Stimulated activated CD8-positive, alpha-beta memory T cell treated with anti-CD3 and anti-CD28 coated beads, Interleukin-2, amount 100 ng/mL, for 1 hour (primary cell): ENCODE measurements at places on chromosomes 6 and 20.
A peak's percentile ranks its signal among the peaks of the same experiment; 100 is the strongest.

- no peak for DNase-seq
Observed at GRCh38 chr6:125906158-125906998, 50.2 kb upstream of the HINT3 start.

GRCh38 chr20:37520419-37520955 is 563 bp upstream of the NNAT start:
- DNase-seq = no peak

- no peak for DNase-seq
Observed at GRCh38 chr6:2920671-2921112, 17.6 kb upstream of the SERPINB9 start.

DNA sequence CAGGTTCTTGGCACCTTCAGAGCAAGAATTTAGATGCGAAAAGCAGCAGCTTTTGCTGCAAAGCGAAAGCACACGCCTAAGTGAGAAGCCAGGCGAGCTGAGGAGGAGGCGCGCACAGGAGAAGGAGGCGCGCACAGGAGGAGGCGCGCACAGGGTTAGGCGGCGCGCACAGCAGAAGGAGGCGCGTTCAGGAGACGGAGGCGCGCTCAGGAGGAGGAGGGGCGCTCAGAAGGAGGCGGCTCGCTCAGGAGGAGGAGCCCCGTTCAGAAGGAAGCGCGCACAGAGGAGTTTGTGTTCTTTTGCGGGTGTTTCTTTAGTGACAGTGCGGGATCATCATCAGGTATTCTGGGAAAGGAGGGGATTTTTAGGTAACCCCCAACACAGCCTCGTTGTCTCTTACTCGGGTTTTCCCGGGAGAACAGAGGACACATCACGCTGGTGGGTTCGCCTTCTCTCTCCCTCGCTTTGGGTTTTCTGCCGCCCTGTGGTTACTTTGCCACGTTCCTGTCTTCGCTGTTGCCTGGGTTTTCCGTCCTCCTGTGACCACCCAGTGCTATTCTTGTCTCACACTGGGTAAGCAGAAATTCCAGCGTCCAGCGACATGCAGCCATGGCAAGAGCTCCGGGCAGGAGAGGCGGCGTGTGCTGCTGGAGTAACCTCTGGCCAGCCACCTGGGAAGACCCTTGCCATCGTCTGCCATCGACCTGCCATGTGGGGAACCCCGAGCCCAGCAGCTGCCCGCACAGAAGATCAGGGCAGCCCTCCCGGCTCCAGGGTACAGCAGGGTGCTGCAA is 47.0 kb downstream of the WDR27 start:
- peak; percentile 46 for DNase-seq

DNA sequence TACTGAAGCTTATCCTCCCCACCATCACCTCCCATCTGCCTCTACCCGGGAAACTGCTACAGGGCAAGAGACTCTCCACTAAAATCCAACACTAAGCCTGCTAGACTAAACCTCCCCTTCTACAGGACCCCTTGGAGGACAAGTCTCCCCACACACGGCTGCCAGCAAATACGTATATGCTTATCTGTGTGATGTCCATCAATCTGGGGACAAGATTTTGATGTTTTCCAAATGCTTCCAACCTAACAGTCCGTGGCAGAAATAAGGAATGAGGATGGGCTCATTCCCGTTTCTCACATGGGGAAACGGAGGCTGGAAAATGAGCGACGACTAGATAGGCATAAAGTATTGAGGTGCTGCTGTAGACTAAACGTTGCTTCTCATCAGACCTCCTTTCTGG is 1.8 kb downstream of the KCNK5 start:
- DNase-seq = no peak

- DNase-seq = no peak
Observed at GRCh38 chr6:131061041-131061750, 1.8 kb downstream of the EPB41L2 start.

DNA sequence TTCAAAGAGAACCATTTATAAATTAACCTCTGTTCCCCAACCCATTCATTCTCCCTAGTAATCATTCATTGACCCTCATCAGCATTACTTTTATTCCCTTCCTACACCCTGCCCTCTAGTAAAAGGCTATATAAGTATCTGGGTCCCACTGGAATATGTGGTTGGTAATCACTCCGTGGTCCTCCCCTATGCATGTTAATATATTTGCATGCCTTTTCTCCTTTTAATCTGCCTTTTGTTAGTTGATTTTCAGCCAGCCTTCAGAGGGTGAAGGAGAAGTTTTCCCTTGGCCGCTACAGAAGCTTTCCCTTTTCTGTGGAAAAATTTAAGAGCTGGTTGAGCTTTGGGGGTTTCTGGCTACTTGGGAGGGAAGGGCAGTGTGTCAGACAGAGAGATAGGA is 585.6 kb downstream of the UTRN start:
- no peak for DNase-seq

GRCh38 chr20:20731945-20732296 is 19.5 kb upstream of the RALGAPA2 start:
- no peak for DNase-seq

- DNase-seq = no peak
Observed at GRCh38 chr20:57388953-57389694, 2.1 kb upstream of the RBM38 start.

GRCh38 chr20:17859616-17860232 is 108.9 kb downstream of the SNX5 start:
- DNase-seq = peak; percentile 3

- DNase-seq = no peak
Observed at GRCh38 chr20:50328996-50329898, 138.6 kb downstream of the CEBPB start.

GRCh38 chr6:48996461-48997119 is 466.5 kb downstream of the MMUT start:
- DNase-seq = no peak

DNA sequence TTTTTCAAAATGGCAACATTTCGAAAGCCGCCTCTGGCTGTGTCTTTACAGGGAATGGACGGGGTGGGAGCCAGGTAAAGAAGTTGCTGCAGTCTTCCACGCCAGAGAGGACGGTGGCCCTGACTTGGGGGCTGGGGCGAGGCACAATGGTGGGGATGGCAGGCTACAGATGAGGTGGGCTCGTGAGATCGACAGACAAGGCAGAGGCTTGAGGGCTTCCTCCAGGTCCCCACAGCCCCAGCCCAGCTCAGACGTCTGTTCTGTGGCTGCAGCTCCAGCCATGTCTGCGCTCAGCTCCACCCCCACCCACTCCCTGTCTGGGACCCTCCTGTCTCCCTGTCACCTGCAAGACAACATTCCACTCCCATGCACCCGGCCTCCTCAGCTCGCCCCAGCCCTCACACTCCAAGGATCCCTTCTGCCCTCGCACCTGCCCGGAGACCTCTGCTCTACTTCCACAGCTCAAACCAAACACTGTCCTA is 7.4 kb upstream of the C20orf144 start:
- DNase-seq = no peak

GRCh38 chr6:78861509-78861908 is 5.8 kb upstream of the IRAK1BP1 start:
- DNase-seq = no peak

DNA sequence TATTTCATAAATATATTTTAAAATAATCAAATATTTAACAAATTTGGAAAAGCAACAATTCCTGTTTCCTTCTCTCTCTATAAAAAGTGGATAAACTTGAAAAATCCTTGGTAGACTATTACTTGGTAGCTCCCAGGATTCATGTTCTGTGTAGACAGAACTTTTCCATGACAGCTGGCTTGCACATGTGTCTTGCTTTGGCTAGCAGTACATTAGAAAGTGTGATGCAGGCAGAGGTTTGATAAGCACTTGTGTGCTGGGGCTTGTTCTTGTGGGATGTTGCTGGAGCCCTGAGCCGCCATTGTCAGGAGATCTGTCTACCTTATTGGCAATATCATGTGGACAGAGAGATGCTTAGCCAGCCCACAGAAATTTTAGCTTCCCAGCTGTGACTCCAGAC is 327.2 kb downstream of the CDKAL1 start:
- no peak for DNase-seq

- DNase-seq = no peak
Observed at GRCh38 chr6:15480525-15480924, 182.3 kb downstream of the DTNBP1 start.

- DNase-seq = no peak
Observed at GRCh38 chr20:46914789-46915379, 20.2 kb downstream of the EYA2 start.

DNA sequence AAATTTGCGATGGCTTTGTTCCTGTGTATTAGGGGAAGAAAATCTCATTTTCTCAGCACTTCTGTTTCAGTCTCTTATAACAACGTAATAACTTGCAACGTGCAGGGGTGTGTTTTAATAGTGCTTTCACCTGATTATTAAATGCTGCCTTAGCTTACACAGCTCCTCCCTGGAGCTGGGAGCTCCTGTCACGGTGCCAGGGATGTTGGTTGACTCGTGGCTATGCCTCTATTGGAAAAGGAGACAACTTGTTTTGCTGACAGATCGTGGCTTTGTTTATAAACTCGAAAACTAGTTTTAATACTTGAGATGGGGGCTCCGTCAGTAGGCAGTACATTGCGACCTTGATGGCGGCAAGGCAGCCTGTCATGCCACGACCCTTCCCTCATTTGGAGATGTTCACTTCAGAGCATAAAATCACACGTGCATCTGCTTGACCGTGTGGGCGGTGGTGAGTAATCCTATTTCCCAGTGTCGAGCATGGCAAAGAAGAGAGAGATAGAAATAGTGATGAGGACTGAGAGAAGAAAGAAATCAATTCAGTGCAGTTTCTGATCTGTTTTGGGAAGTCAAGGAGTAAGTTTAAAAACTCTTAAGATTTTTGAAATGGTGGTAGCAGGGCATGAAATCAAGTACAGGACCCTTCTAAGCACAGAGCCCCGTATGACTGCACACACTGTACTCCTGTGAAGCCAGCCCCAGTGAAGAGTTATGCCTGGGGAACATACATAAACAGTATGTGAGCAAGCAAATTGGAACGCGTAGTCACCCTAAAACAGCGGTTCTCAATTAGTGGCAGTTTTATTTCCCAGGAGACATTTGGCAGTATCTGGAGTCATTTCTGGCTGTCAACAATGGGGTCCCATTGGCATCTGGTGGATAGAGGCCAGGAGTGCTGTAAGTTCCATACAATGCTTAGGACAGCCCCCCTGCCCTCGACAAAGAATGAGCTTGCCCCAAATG is 147.2 kb downstream of the DOK5 start:
- DNase-seq = no peak

DNA sequence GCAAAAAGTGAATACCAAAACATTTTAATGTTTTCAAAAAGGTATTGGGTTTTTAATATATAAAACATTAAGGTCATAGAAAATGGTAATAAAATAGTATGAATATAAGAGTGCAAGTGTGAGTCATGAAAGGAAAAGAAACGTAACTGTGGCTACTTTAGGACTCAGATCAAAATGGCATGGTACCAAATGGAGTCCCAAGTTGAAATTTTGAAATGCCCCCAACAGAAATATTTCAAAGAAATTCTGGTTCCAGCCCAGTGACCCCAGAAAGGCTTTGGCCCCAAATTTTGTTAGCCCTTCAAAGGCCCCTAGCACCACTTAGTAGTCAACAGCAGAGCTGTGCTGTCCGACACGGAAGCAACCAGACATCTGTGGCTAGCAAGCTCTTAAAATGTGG is 6.0 kb downstream of the COL12A1 start:
- DNase-seq = no peak

- DNase-seq = no peak
Observed at GRCh38 chr6:139570166-139570565, 195.7 kb upstream of the CITED2 start.

DNA sequence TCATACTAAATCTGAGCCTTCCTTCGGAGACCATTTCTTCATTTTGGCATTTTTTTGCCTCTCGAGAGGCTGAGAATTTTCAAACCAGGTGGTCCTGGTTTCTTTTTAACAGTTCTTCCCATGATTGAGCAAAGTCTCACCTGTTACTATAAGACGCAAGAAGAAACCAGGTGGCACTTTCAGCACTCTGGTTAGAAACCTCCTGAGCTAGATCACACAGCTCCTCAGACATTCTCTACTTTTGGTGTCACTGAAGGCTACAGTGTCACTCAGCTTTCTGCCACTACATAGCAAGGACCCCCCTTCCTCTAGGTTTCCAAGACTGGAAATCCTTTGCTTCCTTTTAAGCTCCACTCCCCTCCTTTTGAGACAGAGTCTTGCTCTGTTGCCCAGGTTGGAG is 7.3 kb downstream of the IFNGR1 start:
- DNase-seq = no peak

GRCh38 chr20:40775561-40776146 is 86.6 kb upstream of the MAFB start:
- DNase-seq = no peak

DNA sequence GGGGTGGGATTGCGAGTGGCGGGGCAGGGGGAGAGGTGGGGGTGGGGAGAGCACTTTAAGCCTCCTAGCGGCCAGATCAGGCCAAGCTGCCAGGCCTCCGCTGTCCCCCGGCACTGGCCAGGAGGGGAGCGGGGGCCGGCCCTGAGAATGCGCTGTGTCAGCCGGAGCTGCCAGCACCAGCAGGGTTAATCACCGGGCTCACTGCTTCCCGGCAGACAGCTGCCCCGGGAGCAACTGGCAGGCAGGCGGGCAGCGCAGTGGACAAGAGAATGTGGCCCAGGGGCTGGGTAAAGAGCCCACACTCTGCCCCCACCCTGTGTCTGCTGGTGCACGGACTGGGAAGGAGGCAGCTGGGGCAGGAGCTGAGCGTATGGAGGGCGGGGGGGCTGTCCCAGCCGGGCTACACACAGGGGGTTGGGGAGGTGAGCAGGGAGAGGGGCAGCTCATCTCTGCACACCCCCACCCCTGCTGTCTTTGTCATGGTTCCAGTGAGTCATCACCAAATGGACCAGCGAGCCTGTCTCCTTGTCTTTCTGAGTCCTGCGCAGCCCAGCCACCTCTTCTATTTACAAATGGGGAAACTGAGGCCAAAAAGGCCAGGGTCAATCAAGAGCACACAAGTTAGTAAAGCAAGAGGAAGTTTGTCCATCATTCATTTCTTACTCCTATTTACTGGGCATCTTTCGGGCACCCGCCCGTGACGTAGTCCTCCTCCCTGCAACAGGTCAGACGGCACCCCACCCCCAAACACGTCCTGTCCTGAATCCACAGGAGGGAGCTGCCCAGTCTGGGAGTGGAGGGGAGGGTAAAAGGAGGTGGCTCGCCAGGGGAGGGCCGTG is 2.1 kb upstream of the LAMA5 start:
- DNase-seq = no peak

GRCh38 chr6:124283486-124283885 is 479.8 kb downstream of the NKAIN2 start:
- DNase-seq = no peak

DNA sequence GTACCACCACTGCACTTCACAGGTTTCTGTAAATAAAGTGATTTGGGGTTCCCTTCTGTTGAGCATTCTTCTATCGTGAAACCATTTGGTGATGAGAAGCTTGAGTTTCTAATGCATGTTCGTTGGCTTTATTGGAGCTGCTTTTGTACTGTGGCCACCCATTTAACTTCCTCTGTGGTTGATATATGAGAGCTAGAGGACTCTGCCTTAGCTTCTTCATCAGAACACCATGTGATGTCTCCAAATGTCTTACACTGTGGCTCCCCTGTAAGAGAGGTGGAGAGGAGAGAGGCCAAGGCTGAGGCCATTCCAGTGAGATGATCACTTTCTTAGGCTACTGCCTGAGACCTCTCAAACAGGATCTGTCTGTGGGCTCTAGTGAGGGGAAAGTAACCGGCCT is 114.5 kb downstream of the SLC16A10 start:
- no peak for DNase-seq

- DNase-seq = no peak
Observed at GRCh38 chr6:169960886-169961611, 209.6 kb downstream of the ERMARD start.

GRCh38 chr6:16932920-16933319 is 168.9 kb upstream of the STMND1 start:
- no peak for DNase-seq

- no peak for DNase-seq
Observed at GRCh38 chr6:80976336-80976735, 776.1 kb downstream of the TENT5A start.
